Muscle of back (tissue), 13 donors: ENCODE measurements at places on chromosomes 11 and 22.
A peak's percentile ranks its signal among the peaks of the same experiment; 100 is the strongest.

DNA sequence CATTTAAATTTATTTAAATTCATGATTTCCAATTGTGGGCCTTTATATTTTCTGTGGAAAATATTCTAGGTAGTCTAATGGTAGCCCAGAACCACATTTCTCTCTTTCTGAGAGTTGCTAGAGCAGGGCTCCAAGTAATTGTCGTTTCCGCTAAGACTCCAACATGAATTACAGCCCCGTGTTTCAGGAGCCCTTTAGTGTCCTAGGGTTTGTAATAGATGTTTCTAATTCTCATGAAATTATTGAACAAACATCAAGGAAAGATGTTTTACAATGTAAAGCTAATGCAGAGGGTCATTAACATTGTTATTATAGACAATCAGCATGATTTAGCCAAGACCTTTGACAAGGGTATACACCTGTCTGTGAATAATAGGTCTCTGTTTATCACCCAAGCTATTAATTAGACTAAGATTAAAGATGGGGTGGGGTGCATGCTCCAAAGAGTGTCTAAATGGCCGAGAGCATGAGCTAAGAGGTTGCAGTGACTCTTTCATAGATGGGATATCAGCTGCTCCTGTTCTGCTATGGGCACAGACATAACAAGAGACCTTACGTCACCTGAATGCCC is 81.8 kb upstream of the NTM start:
- DNase-seq, result no peak

GRCh38 chr22:38618682-38619081 is 37.5 kb downstream of the FAM227A start:
- no peak for DNase-seq

GRCh38 chr11:118438314-118438931 is 2.1 kb downstream of the KMT2A start:
- peak; percentile 75 for DNase-seq

DNA sequence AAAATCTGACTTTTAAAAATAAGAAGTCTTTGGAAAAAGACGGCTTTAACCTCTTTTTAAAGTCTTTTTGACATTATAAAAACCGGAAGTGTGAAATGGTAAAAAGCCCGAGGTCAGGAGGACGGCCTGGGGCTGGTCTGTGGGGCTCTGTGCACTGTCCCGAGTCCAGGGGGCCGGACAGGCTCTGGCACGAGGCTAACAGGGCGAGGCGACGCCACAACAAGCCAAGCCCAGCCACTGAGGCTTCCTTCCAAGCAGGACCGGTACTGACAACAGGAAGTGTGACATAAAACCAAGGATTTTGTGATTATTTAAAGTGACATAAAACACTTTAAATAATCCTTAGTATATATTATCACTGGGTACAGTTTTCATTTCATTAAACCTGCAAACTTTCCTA is 39.2 kb downstream of the BRD1 start:
- DNase-seq, result no peak

GRCh38 chr11:45382133-45382878 is 96.2 kb upstream of the SYT13 start:
- no peak for DNase-seq

DNA sequence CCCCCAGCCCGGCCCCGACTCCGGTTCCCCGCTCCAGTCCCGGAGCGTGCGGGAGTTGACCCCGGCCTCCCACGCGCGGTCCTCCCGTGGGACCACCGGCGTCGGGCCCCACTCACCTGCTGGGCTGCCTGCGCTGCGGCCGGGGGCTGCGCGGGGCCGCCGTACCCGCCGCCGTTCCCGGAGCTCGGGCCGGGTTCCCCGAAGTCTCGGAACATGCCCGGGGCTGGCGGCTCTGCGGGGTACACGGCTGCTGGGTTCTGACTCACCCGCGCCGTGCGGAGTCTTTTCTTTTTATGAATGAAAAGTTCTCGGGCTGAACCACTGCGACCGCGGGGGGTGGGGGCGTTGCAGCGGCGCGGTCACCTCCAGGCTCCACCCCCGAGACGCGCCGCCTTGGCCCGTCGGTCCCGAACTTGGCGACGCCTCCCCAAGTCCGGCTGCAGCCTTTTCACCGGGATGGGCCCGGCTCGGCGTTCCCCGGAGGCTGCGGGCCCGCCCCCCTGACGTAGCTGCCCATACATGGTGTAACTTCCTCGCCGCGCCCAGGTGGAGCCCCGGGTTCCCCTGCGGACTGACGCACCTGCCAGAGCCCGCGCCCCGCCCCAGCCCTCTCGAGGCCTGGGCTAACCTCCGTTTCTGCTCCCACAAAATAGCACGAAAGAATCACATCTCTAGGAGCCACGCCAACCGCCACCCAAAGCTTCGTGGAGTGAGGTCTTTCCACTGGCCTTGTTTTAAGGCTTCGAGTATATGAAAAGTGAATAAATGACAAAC is at the start of gene FOSL1:
TSS of gene FOSL1 (minus strand) at position 264 of the 774 bp plus-strand sequence. CDS start at position 215, 49 bp downstream.
- peak; percentile 51 for DNase-seq

- DNase-seq, result peak; percentile 92
Measured at GRCh38 chr11:925496-926301, at the start of gene AP2A2. TSS of gene AP2A2 (plus strand) at chr11:925870. CDS start at chr11:926022, 152 bp downstream.
